ENCODE measurements at places on chromosomes 1 and 21. TPM values are rescaled to one million over a fixed set of nuclear protein-coding genes. Genes with fewer than 3 reads are reported as not detected.

DNA sequence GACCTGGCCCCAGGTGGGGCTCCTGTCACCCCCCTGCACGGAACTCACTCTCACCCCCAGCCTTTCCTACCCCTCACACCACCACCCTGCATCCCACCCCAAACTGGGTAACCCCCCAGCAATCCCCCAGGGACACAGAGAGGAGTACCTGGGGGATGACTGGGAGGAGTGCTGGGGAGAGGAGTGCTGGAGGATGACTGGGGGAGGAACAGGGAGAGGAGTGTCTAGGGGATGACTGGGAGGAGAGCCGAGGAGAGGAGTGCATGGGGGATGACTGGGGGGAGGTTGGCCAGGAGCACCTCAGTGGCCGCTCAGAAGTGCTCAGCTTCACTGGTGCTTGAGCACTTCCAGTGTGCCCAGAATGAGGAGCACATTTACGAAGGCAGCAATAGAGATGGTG, 59.1 kb downstream of the SIK1 start:
- H3K4me1 ChIP-seq: peaks cover 1% of the 10 kb centered on the region
- H3K4me3 ChIP-seq: no peak overlapping the region
- no peak for DNase-seq
- H3K36me3 ChIP-seq: no peaks in the 10 kb centered on the region
- peaks cover 11% of the 10 kb centered on the region for H3K27me3 ChIP-seq

GRCh38 chr1:24640288-24640687, 2.8 kb upstream of the SRRM1 start:
- peaks cover 1% of the 10 kb centered on the region for H3K36me3 ChIP-seq
- no peak overlapping the region for H3K4me3 ChIP-seq
- DNase-seq: no peak
- no peaks in the 10 kb centered on the region for H3K27me3 ChIP-seq

DNA sequence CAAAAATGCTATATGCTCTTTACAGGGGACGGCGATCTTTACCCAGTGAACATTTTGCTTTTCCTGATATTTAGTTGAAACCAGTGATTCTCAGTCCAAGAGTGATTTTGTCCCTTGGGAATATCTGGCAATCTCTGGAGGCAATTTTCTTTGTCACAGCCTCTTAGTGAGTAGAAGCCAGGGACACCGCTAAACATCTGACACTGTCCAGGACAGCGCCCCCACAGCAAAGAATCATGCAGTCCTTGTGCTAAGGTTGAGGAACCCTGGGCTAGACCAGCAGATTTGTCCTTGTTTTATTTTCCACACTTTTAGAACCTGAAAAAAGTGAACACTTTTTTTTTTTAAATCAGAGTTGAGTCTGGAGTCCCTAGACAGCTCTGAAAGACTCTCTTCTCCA, 13.1 kb downstream of the EVA1C start:
- H3K36me3 ChIP-seq: no peaks in the 10 kb centered on the region
- no peaks in the 10 kb centered on the region for H3K4me1 ChIP-seq
- no peak overlapping the region for H3K4me3 ChIP-seq
- no peak for DNase-seq

DNA sequence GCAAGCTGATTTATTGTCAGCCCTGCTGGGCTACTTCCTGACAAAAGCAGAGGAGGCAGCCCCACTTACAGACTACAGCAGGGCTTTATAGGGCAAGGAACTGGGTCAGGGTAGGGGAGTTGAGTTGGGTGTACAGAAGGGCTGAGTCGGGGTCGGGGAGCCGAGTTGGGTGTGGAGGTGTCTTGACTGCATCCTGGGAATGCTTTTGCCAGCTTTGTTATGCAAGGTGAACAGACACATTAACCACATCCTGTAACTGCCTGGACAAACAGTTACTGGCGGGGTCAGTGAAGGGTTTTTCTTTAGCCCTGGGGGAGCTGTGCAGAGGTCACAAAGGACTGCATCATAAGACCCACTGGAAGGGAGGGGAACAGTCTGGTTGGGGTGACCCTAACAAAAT, 39.1 kb upstream of the GBP5 start:
- DNase-seq: no peak
- H3K36me3 ChIP-seq: no peaks in the 10 kb centered on the region
- H3K4me1 ChIP-seq: peaks cover 7% of the 10 kb centered on the region

DNA sequence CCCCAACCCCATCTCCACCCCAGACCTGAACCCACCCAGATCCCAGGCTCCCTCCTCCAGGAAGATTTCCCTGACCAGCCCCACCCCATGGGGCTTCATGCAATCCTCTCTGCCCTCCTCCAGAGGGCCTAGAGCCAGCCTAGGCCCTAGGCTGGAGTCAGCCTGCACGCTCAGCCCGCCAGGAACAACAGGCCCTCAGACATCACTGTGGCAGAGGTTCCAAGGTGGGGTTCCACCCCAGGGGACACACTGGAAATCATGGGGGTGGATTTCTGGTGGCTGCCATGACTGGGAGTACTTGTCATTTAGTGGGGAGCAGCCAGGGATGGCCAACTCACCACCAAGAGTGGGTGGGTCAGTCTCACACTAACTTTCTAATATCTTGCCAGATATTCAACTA, 122.0 kb downstream of the GLIS1 start:
- H3K27me3 ChIP-seq: no peaks in the 10 kb centered on the region
- no peak overlapping the region for H3K27ac ChIP-seq
- no peaks in the 10 kb centered on the region for H3K4me1 ChIP-seq
- no peaks in the 10 kb centered on the region for H3K36me3 ChIP-seq

GRCh38 chr1:230781594-230781993, 34.4 kb downstream of the CAPN9 start:
- H3K36me3 ChIP-seq: no peaks in the 10 kb centered on the region
- H3K4me1 ChIP-seq: no peaks in the 10 kb centered on the region
- H3K27ac ChIP-seq: no peak overlapping the region
- DNase-seq: no peak
- H3K27me3 ChIP-seq: peaks cover 3% of the 10 kb centered on the region

DNA sequence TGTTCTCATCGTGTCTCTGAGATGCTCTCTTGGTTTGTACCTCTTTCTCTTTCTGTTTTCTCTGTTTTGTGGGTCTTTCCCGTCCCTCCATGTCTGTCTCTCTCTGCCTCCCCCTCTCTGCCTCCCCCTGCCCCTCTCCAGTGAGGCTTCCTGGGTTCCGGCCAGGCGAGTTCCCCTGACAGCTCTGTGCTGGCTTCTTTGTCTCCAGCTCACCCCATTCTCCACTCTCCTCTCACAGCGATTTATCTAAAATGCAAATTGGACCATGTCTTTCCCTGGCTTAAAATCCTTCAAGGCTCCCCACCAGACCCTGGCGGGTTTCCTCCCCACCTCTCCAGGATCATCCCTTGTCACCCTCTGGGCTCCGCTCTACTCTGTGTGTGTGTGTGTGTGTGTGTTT, 202.4 kb upstream of the POU3F1 start:
- H3K4me1 ChIP-seq: no peaks in the 10 kb centered on the region
- H3K36me3 ChIP-seq: no peaks in the 10 kb centered on the region
- H3K27me3 ChIP-seq: peaks cover 22% of the 10 kb centered on the region
- H3K4me3 ChIP-seq: no peak overlapping the region

DNA sequence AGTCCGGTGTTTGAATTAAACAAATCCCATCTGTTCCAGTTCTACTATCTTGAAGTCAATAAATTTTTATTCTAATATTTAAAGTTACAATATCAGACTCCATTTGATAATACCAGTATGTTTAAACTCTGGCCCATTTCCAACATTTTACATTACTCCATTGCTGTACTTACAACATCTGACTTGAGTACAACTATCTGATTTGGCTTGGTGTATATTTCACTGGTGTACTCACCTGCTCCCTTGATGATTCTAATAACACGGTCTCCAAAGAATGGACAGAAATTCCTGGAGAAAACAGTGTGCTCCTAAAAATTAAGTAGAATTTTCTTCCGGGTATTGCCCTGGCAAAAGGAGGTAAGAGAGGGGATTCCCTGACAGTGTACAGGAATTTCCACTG, 680.5 kb upstream of the ADAMTS5 start:
- H3K36me3 ChIP-seq: no peaks in the 10 kb centered on the region
- no peak for DNase-seq
- H3K4me1 ChIP-seq: no peaks in the 10 kb centered on the region
- H3K27ac ChIP-seq: no peak overlapping the region

DNA sequence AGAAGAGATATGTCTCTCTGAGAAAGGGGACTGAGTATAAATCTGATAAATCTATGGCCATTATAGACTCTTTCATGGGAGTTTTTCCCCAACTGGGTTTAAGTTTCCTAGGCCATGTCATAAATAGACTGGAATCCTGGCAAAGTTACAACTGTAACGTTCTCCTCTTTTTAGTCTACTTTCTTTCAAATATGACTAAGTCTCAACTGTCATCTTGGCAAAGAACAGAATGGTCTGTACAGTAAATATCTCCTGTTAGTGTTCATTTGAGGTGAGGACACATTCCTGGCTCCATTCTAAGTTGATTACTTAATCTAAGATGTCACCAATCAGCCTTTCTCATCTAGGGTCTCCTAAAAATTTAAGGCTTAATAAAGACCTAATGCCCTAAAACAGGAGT, 300.5 kb downstream of the BRINP2 start:
- no peaks in the 10 kb centered on the region for H3K4me1 ChIP-seq
- no peaks in the 10 kb centered on the region for H3K36me3 ChIP-seq
- H3K27me3 ChIP-seq: no peaks in the 10 kb centered on the region
- no peak overlapping the region for H3K4me3 ChIP-seq
- no peak overlapping the region for H3K27ac ChIP-seq

- no peaks in the 10 kb centered on the region for H3K4me1 ChIP-seq
- DNase-seq: no peak
- H3K4me3 ChIP-seq: no peak overlapping the region
- no peak overlapping the region for H3K27ac ChIP-seq
- H3K36me3 ChIP-seq: no peaks in the 10 kb centered on the region
Measured at GRCh38 chr1:49686107-49686506, 337.6 kb downstream of the AGBL4 start.

DNA sequence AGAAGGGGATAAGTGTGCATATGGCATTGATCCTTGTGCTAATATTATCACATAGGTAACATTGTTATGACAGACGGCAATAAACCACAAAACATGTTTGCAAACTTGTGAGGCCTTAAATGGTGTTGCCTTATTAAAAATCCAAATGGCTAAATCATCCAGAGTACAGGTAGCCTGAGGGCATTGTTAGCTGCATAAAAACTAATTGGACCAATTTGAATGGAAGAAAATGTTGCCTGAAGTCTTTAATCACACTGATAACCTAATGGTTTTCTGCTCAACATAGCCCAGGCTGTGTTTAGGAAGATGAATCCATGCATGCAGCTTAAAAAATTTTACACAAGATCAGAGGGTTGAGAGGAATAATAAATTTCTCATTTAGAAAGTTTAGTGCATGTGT, 19.4 kb upstream of the LRRC53 start:
- H3K36me3 ChIP-seq: no peaks in the 10 kb centered on the region
- H3K4me3 ChIP-seq: no peak overlapping the region

DNA sequence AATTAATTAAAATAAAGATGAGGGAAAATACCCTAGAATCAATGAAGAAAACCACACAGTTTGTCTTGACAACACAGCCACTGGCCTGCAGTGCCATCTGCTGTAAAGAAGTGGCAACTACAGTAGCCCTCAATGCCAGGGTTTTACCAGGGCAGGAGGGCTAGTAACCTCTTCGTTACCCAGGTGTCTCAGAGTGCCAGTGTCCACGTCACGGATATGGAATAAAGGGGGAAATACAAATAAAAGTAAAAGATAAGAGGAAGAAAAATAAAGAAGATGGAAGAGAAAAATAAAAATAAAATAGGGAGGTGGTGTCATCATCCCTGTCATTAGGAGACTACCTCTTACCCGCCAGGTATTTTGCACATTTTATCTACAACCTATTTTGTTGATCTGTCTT, 14.2 kb upstream of the SLC44A3 start:
- no peak overlapping the region for H3K4me3 ChIP-seq
- no peak overlapping the region for H3K27ac ChIP-seq
- no peaks in the 10 kb centered on the region for H3K27me3 ChIP-seq
- DNase-seq: no peak

DNA sequence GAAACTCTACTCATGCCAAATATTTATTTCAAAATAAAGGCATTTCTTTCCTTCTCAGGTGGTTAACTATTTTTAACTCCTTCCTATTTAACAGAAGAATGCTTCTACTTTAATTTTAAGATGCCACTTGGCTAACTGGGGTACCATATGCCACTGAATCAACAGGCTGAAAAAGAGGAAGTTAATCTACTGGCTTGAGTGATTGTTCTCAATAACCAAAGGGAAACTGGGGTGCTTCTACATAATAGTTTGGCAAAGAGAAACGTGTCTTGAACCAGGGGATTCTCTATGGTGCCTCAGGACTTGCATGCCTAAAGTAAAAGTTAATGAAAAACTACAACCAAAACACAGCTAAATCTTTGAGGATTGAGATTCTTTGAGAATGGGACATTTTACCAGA, 142.6 kb downstream of the DENND1B start:
- no peak overlapping the region for H3K27ac ChIP-seq
- no peaks in the 10 kb centered on the region for H3K27me3 ChIP-seq
- no peak overlapping the region for H3K4me3 ChIP-seq
- H3K36me3 ChIP-seq: no peaks in the 10 kb centered on the region

- no peaks in the 10 kb centered on the region for H3K27me3 ChIP-seq
- no peaks in the 10 kb centered on the region for H3K36me3 ChIP-seq
- H3K4me3 ChIP-seq: no peak overlapping the region
- no peak for DNase-seq
Measured at GRCh38 chr21:36891692-36892091, 74.8 kb downstream of the HLCS start.

The GALNT2 gene
- 73.7 TPM for total RNA-seq

The SLC66A1 gene
- total RNA-seq: 16.9 TPM

The ST6GALNAC5 gene
- not detected for total RNA-seq

The RAB3B gene
- 0.02 TPM for total RNA-seq

The TNFRSF4 gene
- total RNA-seq: 0.42 TPM

The MXRA8 gene
- 34.3 TPM for total RNA-seq

The FAM163A gene
- total RNA-seq: not detected

The TMCO4 gene
- total RNA-seq: 3.4 TPM
